ELR (cell line): ENCODE measurements at places on chromosomes 16 and 17.

- DNase-seq: no peak
These were observed 176.8 kb upstream of the HSBP1 start for GRCh38 chr16:83630979-83631378.

DNA sequence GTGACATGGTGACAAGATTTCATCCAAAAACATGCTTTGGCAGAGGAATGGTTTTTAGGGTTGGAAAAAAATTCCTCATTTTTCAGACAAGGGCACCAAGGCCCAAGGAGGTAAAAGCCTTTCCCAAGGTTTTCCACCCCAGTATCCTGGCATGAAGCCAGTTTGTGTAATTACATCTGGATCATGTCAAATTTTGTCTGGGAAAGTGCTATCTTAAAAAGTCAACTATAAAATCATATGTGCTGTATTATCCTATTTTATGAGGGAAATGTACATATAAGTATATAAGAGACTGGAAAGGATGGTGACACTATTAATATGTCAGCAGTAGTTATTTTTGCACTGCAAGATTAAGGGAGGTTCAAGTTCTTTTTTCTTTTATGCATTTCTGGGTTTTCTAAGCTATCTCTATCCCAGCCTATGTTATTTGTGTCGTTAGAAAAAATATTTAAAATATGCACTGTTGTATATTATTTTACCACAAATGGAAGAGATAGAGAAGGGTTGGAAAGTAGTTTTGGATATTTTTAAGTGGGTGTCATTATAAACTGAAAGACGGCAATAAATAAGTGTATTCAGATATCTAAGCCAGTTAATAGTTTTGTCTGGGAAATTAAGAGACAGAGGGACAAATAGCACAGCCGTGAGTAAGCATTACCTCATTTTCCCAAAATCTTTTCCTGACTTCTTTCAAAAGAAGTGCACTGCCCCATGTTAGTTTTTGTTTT lies 13.5 kb upstream of the FBXO47 start:
- peak; percentile 25 for DNase-seq

GRCh38 chr17:50926523-50926922 lies 60.4 kb upstream of the TOB1 start:
- no peak for DNase-seq

GRCh38 chr17:61047515-61047914 lies 352.1 kb upstream of the TBX2 start:
- no peak for DNase-seq

GRCh38 chr17:13140750-13141149 lies 122.9 kb upstream of the ELAC2 start:
- DNase-seq: no peak

- DNase-seq: no peak
These were observed 75.0 kb downstream of the RAP1GAP2 start for GRCh38 chr17:2871205-2871604.

GRCh38 chr16:2919511-2920255 lies 8.0 kb downstream of the FLYWCH1 start:
- DNase-seq: peak; percentile 72

DNA sequence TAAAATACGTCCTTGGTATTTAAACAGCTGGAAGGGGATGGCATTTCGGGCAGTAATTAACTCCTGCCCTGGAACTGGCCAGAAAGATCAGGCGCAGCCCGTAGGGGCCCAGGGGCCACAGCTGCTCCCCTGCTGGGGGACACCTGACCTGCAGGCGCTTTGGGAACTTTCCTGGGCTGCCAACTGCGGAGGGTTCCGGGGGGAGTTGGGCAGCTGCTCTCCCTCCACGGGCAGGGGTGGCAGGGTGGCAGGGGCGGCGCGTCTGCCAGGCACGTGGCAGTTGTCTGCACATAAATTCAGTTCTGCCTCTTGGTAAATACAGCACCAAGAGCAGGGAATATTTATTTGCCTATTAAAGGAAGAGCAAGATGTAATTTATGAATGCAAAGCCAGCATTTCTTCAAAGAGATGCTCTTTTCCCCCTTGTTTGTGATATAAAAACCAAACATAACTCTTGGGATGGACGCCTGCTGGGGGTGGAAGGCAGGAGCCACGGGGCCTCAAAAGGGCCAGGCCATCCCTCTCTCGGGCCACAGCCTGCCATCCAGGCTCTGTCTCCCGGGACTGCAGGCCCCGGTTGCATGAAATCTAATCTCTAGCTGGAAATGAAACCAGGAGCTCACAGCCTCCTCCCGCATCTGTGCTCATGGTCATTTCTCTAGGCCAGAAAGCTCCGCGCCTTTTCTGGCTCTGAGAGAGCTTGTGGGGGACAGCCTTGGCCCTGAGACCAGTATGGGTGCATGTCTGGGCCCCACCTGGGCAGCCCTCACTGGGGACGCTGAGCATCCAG lies 29.9 kb upstream of the CHMP6 start:
- DNase-seq: no peak

- DNase-seq: no peak
These were observed 3.3 kb upstream of the ABCC3 start for GRCh38 chr17:50631195-50631907.

- no peak for DNase-seq
These were observed 1.6 kb upstream of the ATP6V0C start for GRCh38 chr16:2511996-2512734.

GRCh38 chr17:31724619-31725018 lies 134.4 kb downstream of the COPRS start:
- peak; percentile 77 for DNase-seq

DNA sequence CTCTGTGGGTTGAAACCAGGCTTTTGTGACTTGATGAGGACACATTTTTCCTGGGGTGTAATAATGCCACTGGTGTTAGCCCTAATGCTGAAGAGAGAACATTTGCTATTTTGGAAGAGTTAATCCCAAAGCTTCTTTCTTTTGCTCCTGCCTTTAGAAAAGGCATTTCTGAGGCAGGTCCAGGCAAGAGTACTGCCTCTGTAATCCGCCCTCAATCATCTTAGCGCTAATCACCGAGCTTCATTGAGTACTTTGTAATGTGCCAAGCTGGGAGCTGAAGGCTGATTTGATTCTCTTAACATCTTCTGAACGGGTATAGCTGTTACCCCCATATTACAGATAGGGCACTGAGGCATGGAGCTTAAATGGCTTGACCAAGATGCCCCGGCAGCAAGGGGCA lies 60.3 kb downstream of the AKAP1 start:
- no peak for DNase-seq

GRCh38 chr17:63151941-63152523 lies 186.0 kb downstream of the TANC2 start:
- DNase-seq: no peak

DNA sequence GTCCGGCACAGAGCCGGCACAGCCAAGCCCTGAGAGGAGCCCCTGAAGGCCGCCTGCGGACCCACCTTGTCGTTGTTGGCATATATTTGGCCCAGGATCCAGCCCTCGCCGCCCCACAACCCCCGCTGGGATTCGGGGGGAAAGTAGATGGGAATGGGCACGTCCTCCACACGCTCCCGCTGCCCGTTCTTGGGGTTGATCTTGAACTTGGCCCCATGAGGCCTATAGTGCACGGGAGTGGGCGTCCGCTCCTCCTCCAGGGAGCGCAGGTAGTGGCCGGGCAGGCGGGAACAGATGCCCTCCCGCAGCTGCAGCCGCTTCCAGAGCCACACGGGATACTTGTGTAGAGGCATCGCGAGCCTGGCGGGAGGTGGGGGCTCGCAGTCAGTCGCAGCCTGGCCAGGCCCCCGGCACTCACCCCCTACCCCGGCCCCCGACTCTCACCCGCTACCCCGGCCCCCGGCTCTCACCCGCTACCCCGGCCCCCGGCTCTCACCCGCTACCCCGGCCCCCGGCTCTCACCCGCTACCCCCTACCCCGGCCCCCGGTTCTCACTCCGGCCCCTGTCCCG lies 387 bp downstream of the MRPL28 start:
- DNase-seq: peak; percentile 34

DNA sequence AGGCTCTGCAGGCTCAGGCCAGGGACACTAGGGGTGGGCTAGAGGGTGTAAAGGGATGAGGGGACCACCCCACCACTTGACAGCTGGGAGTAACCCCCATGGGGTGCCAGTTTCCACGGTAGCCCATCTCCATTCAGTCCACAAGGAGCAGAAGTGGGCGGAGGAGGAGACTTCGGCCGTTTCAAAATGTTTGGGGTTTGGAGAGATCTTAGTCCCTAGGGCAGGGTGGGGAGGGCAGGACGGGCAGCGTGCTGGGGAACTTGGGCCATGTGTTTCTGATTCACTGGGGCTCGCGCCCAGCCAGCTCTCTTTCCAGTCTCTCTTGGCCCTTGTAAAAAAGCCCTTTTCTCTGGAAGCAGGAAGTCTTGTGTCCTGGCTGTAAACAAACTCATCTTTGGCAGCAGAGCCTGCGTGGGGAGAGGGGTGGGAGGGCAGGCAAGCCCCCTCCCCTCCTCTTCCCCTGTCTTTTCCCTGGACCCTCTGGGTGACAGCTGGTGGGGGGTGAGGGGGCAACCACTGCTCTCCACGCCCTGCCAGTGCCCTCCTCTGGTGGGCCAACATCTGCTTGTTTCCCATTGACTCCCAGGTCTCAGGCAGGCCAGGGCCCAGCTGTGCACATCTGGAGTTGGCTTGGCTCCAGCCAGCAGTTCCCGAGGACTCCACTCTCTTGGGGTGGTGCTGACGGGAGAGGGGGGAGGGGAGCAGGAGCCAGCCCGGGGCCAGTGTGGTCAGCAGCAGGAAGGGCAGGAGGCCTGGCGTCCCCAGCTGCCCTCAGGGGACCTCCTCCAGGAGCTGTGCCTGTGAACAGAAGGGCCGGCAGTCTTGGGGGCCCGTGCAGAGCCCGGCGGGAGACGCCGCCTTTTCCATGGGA lies 8.1 kb downstream of the CYGB start:
- peak; percentile 85 for DNase-seq

- no peak for DNase-seq
These were observed 11.7 kb downstream of the CANT1 start for GRCh38 chr17:78997881-78998280.

GRCh38 chr16:73753931-73754330 lies 542.7 kb upstream of the PSMD7 start:
- DNase-seq: no peak

- DNase-seq: no peak
These were observed 34.2 kb upstream of the CIBAR2 start for GRCh38 chr16:85146532-85146797.

DNA sequence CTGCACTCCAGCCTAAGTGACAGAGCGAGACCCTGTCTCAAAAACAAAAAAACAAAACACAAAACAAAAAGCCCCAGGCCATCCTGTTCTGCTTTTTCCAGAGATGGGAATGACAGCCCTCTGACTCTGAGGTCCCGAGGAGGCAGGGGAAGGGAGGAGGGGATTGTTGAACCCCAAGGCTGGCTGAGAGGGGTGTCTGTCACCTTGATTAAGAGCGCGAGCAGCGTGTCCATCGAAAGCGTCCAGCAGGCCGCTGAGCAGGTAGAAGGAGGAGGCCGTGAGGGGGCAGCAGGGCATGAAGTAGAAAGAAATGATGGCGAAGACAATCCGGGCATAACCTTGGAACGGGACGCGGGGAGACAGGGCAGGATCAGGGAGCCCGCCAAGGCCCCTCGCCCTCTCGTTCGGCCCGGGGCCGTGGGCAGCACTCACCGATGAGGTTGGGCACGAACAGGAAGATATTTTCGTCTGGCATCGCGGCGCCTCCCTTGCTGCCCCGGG lies 593 bp downstream of the CDIPT start:
- peak; percentile 56 for DNase-seq

GRCh38 chr16:69166946-69167930 lies 19.7 kb upstream of the SNTB2 start:
- peak; percentile 86 for DNase-seq
